ENCODE measurements at places on chromosomes 1 and 21. TPM values are rescaled to one million over a fixed set of nuclear protein-coding genes. Genes with fewer than 3 reads are reported as not detected.

DNA sequence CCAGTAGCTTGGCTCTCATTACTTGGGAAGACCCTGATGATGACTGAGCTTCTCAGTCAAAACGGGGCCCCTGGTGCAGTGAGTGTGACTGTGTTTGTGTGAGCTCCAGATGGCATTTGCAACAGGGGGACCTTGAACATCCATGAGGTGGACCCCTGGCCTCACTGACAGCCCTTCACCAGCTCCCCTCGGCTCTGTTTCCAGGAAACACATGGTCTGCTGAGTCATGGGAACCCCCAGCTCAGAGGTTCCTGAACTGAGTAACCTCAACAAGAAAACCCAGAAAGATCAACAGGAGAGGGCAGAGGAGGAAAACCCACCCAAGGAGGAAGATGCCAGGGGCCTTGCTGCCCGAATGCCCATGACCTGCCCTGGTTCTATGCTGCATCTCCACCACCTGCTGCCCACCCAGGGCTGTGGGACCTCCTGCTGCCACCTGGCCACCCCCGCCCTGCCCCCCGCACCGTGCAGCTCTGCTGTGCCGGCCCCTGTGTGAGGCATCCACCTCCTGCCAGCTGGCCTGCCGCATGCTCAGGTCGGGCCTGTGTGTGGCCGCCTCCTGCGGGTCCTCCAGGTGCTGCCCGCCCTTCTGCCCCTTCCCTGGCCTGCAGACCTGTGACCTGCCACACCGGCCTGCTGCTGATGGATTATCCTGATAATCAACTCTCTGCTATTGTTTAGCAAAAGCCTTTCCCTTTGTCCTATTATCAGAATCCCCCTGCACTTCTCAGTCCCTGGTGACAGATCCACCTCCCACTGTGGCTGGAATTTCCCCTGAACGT, 4.2 kb upstream of the KRTAP12-1 start:
- no peak overlapping the region for H3K4me3 ChIP-seq
- H3K27me3 ChIP-seq: no peaks in the 10 kb centered on the region
- DNase-seq: no peak
- H3K27ac ChIP-seq: no peak overlapping the region

DNA sequence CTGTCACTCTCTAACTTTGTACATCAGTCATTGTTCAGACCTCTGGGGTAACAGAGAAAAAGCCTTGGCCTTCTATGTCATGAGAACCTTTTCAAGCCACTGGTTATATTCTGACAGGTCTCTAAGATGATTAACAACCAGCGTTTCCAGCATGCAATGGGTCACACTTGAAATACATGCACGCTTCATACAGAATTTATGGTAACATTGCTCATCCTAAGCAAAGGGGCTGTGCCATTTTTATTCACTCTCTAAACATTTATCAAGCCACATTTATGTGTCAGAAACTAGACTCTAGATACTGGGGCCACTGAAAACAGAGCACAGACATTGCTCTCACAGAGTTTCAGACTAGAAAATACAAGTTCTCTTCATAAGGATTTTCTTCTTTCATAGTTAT, 501.4 kb upstream of the DAB1 start:
- H3K4me1 ChIP-seq: no peaks in the 10 kb centered on the region
- no peaks in the 10 kb centered on the region for H3K36me3 ChIP-seq
- H3K27me3 ChIP-seq: no peaks in the 10 kb centered on the region

DNA sequence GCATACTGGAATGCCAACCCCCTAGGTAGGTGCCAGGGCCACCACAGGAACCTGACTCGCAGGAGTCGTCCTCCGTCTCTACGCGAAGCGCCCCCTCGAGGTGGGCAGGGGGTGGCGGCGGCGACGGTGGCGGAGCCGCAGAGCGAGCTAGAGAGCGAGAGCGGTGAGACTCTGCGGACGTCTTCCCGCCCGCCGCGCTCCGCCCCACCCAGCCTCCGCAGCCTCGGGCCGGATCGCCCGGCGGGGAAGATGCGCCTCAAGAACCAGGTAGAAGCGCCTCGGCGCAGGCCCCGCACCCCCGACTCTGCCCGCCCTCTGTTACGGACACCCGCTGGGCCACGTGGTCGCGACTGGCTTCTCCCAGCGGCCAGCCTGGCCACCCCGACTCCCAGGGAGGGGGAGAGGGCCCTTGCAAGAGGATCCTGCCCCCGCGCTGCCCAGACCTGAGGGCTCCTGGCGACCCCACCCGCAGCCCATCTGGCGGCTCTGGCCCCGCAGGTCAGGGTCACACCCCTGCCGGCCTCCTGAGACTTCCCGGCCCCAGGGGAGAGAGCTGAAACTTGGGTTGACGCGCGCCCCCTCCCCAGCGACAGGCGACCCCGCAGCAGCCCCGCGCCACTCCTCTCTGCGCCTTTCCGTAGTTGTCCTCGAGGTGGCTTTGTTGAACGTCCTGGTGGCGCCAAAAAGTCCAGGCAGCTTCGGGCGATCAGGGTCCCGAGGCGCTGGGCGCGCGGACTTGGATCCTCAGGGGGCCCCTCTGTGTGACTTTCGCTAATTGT, 24.4 kb upstream of the AGBL4 start:
- no peak overlapping the region for H3K4me3 ChIP-seq
- no peak for DNase-seq
- H3K27me3 ChIP-seq: peaks cover 11% of the 10 kb centered on the region
- no peaks in the 10 kb centered on the region for H3K36me3 ChIP-seq

CDC42 gene
- total RNA-seq: 379 TPM

OR6N1 gene
- total RNA-seq: not detected

PTGFR gene
- not detected for total RNA-seq
